Upper lobe of left lung (tissue), 6 donors: ENCODE measurements at places on chromosomes 12 and 14.

GRCh38 chr12:8951744-8952143, 2.3 kb upstream of the M6PR start:
- DNase-seq: no peak

DNA sequence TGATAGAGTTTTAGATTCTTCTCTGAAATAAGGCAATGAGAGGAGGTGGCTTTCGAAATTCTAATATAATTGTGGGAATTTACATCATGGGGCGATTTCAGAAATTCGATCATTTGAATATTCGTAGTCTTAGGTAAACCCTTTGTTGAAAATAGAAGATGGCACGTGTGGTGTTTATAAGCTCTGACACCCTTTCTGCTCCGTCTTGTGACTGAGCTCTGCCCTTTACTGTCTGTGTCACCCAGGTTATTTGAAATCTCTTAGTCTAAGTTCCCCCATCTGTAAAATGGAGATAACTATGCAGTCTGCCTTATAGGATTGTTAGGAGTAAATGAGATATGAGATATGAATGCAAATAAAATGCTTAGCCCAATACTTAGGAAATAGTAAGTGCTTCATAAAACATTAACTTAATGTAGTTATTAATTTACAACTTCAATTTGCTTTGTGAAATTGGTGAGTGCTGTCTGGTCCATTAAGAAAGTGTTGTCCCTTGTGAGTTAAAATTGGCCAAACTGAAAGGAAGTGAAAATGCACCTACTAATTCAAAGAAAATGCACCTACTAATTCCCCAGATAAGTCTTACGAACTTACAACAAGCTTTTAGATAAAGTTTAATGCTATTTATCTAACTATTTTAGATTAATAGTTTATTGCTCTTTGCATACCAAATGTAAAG, 1.5 kb downstream of the BMAL2 start:
- no peak for DNase-seq

- peak; percentile 75 for DNase-seq
Observed at GRCh38 chr14:74945852-74946658, 9.3 kb downstream of the PGF start.

DNA sequence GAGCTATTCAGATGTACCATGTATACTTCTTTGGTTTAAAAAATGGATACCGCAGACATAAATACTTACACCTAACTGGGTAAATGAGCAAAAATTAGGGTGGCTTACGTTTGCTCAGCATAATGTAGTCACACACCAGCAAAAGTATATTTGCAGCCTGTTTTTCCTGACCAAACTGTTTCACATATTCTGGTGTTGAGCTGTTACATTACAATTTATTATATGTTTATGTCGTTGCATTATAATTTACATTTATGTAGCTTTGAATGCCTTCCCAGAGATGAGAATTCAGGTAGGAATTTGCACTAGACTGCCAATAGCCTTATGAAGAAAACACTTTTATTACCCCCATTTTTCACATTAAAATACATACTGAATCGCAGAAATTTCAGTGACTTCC, 183.3 kb downstream of the PTPRO start:
- DNase-seq: no peak
